ENCODE measurements at places on chromosomes 12 and 14.

DNA sequence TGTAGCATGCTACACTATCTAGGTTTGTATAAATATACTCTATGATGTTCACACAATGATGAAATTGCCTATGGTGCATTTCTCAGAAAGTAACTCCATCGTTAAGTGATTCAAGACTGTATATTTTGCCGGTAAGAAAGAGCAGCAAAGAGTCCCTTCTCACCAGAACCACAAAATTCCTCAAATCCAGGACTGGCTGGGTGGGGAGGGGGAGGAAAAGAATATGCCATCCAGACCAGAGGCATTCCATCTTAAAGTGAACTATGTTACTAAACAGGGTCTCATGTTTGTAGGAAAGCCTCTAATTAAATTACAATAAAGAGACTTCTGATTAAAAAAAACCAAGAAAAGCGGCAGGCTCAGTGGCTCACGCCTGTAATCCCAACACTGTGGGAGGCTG is 11.5 kb downstream of the UBE2N start:
- DNase-seq = no peak

DNA sequence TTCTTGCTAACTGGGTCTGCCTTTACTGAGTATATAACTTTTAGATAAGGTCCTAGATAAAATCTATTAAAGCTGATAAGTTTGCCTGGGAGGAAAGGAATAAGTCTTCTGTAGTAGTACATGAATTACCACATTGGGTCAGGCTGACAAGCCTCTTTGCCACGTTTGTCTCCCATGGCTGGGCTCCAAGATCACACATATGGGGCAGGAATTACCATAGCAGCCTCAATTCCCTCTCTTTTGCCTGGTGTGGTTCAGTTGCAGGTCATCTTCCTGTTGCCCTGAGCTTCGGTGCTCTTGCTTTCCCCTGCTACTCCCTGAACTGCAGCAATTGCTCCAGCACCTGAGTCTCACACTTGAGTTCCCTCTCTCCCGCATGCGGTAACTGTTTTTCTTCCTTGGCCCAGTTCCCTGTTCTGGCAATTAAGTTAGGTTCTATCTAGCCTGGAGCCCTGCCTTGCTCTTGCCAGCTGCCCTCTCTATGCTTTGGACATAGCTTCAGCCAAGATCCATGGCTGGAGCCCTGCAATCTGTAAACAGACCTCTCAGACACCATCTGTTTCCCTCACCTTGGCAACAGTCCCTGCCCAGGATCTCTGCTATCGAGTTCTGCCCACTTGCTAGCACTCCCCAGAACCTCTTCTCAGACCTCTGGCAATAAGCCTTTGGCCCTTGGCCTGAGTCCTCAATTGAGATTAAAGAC is 5.8 kb upstream of the GLT8D2 start:
- no peak for DNase-seq

DNA sequence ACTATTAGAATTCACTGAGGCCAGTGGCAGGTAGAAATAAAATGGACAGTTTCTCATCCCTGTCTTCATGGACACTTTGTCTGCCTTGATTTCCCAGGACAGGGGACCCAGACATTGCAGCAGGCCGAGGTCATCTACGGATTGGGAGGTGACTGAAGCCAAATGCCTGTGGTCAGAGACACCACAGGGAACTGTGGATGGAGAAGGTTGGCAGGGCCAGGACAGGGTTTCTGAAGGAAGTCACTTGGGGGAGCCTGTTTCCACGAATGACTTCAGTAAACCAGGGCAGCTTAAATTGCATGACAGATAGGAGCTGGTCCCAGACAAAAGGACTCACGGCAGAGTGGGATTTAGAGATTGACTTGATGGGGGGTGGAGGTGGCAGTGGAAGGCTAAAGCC is 224.9 kb downstream of the NTF3 start:
- no peak for DNase-seq

DNA sequence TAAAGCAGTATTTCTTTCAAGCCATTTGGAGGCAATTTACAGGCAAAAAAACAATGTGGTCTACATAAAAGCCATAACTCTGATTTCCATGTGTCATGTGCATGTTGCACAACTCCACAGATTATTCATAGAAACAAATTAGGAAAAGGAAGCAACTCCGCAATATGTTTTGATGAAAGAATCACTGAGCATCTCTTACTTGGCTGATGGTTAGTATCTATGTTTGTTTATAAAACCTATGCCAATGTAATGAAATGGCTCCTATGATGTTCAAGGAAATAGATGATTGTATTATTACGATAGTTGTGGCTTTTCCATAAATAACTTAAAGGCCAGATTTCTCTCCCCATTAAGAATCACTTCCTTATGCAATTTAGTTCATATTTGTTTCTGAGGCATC is 373.7 kb downstream of the CCDC91 start:
- no peak for DNase-seq
